Activated CD8-positive, alpha-beta memory T cell treated with anti-CD3 and anti-CD28 coated beads for 48 hours (primary cell): ENCODE measurements at places on chromosomes 12 and 14.

DNA sequence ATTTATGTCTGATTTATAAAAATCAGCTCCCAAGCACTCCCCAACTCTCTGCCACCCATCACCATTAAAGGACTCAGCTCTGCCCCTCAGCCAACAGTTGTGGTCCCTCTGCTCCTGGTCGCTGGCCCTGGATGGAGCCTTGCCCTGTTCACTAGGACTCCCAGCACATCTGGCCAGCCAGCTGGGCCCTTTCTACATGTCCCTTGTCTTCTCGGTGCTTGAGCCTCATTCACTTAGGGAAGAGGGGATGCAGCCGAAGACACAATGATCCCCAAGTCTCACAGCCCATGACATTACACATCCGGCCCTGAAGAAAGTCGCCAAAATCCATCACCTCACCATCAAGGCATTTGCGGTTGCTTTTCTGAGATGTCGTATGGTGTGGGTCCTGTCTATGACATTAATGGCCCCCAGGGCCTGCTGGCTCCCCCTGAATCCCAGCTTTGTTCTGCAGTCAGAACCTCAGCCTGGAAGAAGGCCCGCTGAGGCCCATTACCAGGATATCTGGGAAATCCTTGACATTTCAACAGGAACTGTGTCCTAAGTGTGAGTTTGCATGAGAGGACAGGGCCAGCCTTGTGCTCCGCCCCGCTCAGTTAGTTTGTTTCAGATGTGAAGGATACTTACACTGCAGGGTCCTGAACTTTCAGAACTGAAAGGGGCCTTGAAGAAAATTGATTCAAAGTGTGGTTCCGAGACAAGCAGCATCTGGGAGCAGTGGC, 19.1 kb downstream of the TSPAN11 start:
- DNase-seq, result no peak

- no peak for DNase-seq
Measured at GRCh38 chr12:18907728-18908127, 169.8 kb downstream of the CAPZA3 start.

DNA sequence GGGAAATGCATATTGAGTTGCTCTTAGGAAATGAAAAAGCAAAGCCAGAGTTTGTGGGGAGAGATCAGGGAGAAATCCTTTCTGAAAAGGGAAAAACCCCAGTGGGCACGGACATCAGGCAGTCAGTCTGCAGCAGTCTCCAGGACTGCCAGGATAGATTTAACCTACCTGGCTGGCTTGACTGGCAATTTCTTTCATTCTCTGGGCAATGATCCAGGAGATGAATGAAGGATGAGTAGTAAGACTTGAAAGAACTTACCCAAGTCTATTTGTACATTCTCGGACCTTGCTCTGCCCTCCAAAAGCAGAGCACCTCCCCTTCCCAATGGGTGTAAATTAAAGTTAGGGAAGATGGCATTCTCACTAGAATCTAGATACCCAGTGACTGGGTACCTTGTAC, 42.9 kb downstream of the CMAS start:
- DNase-seq, result no peak

DNA sequence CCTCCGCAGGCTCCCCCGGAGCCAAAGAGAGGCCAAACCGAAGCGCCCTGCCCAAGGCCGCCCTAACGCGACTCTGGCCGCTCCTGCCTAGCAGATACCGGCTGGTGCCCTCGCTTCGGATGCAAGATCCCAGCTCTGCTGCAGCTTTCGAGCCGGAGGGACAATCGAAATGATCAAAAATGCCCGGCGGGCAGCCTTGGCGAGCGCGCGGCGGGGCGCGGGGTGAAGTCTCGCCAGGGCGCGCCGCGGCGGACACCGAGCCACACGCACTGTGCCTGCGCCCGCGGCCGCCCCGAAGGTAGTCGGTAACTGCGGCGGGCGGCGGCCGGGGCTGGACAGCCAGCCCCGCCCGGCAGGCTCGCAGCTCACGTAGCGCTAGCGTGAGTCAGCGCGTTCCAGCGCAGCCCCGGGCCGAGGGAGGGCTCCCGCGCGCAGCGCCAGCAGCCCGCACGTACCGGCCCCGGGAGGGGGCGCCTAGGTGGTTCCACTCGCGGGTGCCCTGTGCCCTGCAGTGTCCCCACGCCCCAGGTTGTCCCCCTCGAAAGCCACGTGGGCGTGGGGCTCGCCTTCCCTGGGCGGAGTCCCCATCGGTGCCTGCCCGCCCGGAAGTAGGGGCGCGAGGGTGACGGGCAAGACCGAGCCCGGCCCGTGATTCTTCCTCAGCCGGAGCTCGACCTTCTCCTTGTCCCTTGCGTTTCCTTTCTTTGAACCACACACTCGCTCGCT, 109.2 kb upstream of the EGLN3 start:
- peak; percentile 24 for DNase-seq

- DNase-seq, result no peak
Measured at GRCh38 chr12:114555451-114555850, 128.5 kb downstream of the TBX3 start.

DNA sequence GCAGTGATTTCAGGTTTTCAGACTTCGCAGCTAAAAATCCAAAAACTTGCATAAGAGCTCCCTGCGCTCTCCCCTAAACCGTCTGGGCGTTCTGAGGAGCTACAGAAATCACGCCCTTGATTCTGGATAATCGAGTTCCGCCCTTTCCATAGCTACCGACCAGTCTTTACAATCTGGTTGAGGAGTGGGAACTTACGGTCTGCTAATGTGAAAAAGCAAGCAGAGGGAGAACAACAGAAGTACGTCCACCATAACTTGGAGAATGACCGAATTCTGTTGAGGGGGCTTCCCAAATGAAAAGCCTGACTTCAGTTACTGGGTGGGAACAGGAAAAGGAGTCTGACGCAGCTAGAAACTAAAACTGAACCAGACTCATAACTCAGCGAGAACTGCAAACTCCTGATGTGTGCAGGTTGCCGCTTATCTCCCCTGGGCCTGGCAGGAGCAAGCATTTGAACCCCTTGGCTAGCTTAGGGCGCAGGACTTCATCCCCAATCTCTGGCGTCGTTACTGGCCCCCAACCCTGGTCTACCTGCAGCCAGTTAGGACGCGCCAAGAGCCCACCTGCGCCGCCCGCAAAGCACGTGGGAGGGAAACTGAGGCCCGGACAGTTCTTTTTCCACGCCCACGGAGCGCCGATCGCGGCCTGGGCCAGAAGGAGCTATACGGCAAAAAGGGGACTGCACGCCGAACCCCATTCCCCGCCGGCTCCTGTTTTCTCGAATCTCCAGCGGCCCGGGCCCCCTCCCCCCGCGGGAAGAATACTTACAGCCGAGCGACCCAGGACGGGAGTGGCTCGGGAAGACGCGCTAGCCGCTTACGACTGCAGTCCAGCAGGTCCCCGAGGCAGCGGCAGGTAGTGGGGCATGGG, 838 bp downstream of the LRIG3 start:
- no peak for DNase-seq

DNA sequence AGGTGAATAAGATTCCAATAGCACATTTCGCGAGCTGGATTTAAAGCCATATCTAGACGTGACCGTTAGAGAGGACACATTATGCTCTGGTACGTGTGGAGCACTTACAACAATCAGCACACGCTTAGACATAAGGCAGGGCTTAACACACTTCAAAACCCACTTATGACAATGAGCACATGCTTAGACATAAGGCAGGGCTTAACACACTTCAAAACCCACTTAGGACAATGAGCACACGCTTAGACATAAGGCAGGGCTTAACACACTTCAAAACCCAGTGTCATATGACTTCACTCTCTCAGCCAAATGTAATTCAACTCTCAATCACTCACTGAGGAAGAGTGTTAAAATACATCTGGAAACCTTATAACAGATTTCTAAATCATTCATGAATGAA, 11.2 kb upstream of the PLD4 start:
- DNase-seq, result no peak

DNA sequence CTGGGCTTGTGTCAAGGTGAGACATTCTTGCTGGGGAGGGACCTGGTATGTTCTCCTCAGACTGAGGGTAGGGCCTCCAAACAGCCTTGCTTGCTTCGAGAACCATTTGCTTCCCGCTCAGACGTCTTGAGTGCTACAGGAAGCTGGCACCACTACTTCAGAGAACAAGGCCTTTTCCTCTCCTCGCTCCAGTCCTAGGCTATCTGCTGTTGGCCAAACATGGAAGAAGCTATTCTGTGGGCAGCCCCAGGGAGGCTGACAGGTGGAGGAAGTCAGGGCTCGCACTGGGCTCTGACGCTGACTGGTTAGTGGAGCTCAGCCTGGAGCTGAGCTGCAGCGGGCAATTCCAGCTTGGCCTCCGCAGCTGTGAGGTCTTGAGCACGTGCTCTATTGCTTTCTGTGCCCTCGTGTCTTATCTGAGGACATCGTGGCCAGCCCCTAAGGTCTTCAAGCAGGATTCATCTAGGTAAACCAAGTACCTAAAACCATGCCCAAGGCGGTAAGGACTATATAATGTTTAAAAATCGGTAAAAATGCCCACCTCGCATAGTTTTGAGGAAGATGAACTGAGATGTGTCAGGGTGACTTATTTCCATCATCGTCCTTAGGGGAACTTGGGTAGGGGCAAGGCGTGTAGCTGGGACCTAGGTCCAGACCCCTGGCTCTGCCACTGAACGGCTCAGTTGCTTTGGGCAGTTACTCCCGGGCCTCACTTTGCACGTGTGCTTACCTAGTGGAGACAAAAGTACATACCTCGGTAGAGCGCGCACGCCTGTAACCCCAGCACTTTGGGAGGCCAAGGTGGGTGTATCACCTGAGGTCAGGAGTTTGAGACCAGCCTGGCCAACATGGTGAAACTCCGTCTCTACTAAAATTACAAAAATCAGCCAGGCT, 4.3 kb downstream of the GAPDH start:
- no peak for DNase-seq

DNA sequence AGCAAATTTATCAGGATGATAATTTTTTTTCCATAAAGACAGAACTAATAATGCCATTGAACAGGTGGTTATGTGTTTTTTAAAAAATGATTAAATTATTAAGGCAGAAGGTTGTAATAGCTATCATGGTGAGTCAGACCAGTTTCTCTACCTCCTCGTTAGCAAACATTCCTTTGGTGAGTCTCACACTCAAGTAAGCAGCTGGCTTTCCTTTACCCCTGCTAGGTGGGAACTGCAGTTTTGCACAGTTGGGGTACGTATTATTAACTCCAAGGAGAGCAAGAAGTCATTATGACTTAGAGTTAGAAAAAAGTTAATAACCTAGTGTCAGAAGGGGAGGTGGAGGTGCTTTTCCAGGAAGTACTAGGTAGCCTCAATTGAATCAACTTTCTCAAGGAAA, 165.3 kb downstream of the SNAPC1 start:
- no peak for DNase-seq

- DNase-seq, result no peak
Measured at GRCh38 chr12:51687177-51687576, 96.1 kb downstream of the SCN8A start.

GRCh38 chr12:94157981-94158411, 9.6 kb downstream of the PLXNC1 start:
- no peak for DNase-seq

DNA sequence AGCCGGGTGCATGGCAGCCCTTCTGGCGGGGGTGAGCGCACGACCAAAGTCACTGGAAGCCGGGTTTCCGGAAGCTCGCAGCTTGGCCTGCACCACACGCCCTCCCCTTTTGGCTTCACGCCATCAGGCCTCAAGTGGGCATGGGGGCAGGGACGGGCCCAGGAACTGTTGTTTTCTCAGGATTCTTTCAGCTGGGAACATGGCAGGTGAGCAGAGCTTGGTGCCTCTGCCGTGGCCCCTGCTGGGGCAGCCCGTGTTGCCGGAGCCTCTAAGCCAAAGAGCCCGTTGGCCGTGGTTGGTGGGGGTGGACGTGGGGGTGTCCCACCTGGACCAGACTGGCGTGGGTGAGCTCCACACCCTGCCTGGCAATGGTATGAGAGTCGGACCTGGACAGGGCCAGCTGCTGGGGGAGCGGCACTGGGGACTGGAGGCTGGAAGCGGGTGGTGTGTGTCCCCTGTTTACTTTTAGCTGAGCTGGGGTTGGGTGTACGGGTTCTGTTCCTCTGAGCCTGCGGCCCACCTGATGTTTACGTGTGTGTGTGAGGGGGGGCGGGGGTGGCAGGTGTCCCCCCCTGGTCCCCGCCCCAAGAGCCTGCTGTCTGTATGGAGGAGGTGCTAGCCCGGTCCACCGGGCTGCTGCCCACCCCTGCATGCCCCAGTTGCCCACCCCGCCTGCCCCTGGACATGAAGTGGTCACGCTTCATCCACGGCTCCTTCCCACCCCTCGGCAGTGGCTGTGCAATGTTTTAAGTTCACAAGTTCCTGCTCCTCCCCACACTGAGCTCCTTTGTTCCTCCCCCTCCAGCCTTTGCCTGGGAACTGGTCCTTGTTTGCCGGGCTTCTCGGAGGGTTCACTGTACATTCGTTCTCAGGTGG, 28.7 kb upstream of the PLD4 start:
- no peak for DNase-seq

GRCh38 chr14:102028733-102029132, 58.1 kb downstream of the HSP90AA1 start:
- no peak for DNase-seq

DNA sequence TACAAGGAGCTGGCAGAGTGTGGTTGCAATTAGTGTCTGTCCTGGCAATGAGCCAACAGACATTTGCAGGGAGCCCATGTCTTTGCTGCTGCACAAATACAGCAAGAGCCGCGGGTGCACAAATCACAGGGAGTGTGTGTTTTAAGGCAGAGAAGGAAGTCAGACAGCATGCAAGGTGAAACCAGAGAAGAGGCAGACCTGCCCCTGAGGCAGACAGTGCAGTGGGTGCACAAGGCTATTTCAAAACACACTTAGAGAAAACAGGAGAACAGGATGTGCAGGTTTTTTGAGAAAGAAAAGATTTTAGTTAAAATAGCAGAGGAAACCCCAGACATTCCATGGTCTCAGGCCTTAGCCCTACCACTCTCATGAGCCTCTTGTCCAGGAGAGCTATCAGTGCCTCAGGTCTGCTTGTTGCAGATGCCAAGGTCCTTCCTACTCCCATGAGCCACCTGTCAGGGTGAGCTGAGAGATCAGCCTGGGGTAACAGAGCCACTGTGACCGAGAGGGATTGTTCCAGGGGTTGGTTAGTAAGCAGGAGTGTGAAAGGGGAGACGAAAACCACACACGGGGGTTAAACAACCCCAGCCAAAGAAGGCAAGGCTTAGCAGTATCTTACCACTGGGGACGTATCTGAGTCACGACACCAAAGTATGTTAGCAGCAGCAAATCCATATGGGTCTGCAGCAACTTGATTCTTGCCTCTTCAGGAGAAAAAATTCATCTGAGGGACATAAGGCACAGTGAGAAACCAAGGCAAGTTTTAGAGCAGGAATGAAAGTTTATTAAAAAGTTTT, 78.1 kb downstream of the C14orf132 start:
- DNase-seq, result no peak

GRCh38 chr12:87981495-87981894, 47.7 kb downstream of the C12orf50 start:
- DNase-seq, result no peak
